ENCODE measurements at places on chromosomes 6 and 20. TPM values are rescaled to one million over a fixed set of nuclear protein-coding genes. Genes with fewer than 3 reads are reported as not detected.

Gene NKAIN4
- not detected for total RNA-seq

Gene TUBB1
- not detected for total RNA-seq

Gene TSBP1
- not detected for total RNA-seq

Gene CST5
- not detected for total RNA-seq

Gene SASH1
- 0.24 TPM for total RNA-seq

Gene PDYN
- total RNA-seq, result not detected

Gene IYD
- not detected for total RNA-seq

Gene WFDC12
- total RNA-seq, result not detected

Gene ELOVL4
- 0.11 TPM for total RNA-seq

Gene EYS
- not detected for total RNA-seq

Gene PREX1
- 53.8 TPM for total RNA-seq

Gene SYCP2L
- total RNA-seq, result 0.40 TPM

Gene HLA-DOA
- 4.0 TPM for total RNA-seq

Gene OR2B2
- not detected for total RNA-seq

Gene KIF25
- total RNA-seq, result not detected

Gene GHRH
- not detected for total RNA-seq

Gene STMND1
- total RNA-seq, result not detected

Gene SFTA2
- total RNA-seq, result not detected

Gene CAPN11
- not detected for total RNA-seq

Gene SLC17A1
- total RNA-seq, result not detected

Gene NKAIN2
- total RNA-seq, result not detected

Gene ESR1
- 2.8 TPM for total RNA-seq

Gene RSPH4A
- 1.3 TPM for total RNA-seq

Gene CFAP61
- not detected for total RNA-seq

Gene WFDC5
- total RNA-seq, result not detected

Gene MUC22
- total RNA-seq, result not detected

Gene SLC26A8
- total RNA-seq, result not detected

Gene CST8
- not detected for total RNA-seq

Gene ENPP5
- total RNA-seq, result not detected

Gene PRL
- not detected for total RNA-seq

Gene LTA
- 110 TPM for total RNA-seq

Gene NOX3
- not detected for total RNA-seq

Gene SLC22A7
- not detected for total RNA-seq

Gene ADA
- total RNA-seq, result 28.2 TPM

Gene BPI
- total RNA-seq, result 2.4 TPM

Gene TGM6
- not detected for total RNA-seq

Gene MOG
- total RNA-seq, result not detected

Gene LHFPL5
- total RNA-seq, result not detected

Gene PBOV1
- not detected for total RNA-seq

Gene ATP6V1G2
- total RNA-seq, result 2.8 TPM

Gene GJA1
- not detected for total RNA-seq

Gene SEMG1
- not detected for total RNA-seq

Gene ARHGAP40
- total RNA-seq, result not detected

Gene PKIB
- total RNA-seq, result not detected

Gene SLC24A3
- total RNA-seq, result not detected

Gene PRRT1
- 3.1 TPM for total RNA-seq
